Stimulated activated CD4-positive, alpha-beta T cell treated with anti-CD3 and anti-CD28 coated beads, Interleukin-2, amount 100 ng/mL, for 24 hours (primary cell): ENCODE measurements at places on chromosomes 5 and 9.

GRCh38 chr5:107673039-107673367 lies 2.3 kb upstream of the EFNA5 start:
- no peak for DNase-seq

GRCh38 chr5:139788294-139788910 lies 7.2 kb upstream of the PSD2 start:
- no peak for DNase-seq

DNA sequence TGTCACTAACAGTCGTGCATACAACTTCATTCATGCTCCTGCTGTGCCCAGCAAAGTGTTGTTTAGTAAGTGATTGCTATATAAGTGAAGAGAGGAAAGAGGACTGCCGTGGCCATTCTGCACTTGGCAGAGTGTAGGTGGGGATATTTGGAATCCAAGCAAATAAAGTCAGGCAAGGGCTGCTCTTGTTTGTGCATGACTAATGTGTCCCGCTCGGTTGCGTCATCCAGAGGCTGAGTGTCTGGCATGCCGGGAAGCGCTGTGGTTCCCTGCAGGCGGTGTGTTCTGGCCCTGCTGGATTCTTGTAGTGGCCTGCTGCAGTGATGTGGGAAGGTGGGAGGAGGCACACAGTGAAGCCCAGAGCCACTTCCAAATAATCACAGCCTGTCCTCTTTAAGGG lies 136.9 kb upstream of the ANKH start:
- no peak for DNase-seq

- no peak for DNase-seq
Measured at GRCh38 chr5:40171971-40172370, 507.7 kb upstream of the PTGER4 start.

- no peak for DNase-seq
Measured at GRCh38 chr9:78014776-78015175, 16.8 kb downstream of the GNAQ start.

DNA sequence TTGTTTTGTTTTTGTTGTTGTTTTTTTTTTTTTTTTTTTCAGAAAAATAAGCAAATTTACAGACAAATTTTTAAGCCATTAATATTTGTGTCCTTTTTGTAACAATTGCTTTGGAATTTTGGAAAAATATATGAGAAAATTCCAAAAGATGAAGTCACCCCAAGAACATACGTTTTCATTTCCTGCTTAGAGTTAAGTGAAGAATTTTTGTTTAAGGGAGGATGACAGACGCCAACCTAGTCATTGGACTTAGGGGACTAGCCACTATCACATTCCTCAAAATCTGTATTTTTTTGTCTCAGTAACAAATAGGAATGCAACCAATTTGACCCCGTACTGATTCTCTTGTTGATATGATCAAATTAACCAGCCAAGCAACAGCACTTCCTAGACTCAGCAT lies 433.9 kb upstream of the SLC30A5 start:
- no peak for DNase-seq

DNA sequence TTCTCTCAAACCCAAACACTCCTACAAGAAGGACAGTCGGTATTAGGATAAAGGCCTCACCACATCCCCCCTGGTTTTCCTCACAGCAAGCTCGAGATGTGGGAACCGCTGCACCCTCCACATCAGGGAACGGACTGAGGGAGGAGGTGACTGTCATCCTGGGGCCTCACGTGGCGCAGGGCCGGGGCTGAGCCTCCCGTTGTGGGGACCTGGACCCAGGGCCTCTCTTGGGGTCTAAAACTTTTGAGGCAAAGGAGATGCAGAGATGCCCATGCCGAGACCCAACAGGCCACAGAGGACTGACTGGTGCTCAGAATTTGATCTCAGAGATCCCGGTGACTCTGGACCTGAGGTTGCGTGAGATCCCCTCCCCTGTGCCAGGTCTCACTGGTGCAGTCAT lies 72.7 kb downstream of the MRPL36 start:
- no peak for DNase-seq

- peak; percentile 87 for DNase-seq
Measured at GRCh38 chr9:107340920-107341632, 58.0 kb downstream of the RAD23B start.

DNA sequence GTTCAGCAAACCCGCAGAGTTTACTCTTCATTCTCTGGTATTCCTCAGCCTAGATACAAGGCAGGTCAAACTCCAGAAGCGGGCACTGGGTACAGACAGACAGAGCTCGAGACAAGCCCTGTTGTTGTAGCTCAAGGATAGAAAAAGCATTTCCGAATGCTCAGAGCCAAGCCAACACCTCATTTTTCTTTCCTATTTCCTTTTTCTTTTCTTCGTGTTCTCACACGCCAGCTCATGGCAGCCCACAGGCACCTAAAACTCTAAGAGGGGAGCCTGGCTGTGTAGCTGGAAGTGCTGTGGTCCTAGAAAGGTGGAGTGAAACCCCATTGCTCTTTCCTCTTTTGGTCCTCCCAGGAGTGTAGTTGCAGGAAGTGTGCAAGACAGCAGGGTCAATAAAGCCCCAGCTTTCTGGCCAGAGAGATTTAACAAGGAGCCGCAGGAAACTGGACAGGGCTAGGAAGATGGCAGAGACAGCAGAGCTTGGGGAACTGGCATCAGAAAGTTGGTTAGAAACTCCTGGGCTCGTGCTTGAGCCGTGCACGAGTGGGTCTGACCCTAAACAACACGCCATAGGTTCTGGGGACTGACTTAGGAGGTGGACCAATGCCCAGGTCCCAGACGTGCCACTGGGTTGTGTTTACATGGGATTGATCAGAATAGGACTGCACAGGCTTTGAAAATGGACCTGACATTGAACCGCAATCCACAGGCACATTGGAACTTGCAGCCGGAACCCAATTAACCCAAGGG lies 41.6 kb downstream of the ADAMTS2 start:
- DNase-seq, result no peak

GRCh38 chr9:124124729-124125650 lies 113.4 kb downstream of the LHX2 start:
- no peak for DNase-seq

GRCh38 chr5:54254482-54255198 lies 55.7 kb downstream of the ARL15 start:
- no peak for DNase-seq

DNA sequence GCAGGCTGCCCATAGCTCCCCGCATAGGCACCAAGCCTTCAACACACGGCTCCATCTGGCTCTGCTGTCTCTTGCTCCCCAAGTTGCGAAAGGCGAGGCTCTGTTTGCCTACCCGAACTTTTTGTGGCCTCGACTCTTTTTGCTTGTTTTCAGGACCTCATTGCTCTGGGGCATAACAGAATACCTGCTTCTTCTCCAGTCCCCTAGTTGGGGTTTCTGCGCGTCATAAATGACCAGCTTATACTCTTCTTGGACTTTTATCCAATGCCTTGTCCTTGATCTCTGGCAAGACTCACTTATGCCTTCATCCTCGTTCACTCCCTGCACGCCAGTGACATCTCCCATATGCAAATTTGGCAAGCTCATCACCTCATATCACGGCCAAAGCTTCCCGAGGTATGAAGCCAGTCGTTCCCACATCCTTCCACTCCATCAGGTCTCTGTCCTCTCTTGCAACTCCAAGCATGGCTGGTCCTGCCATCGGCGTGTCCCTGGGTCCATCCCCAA lies 238.8 kb upstream of the ADAMTS16 start:
- DNase-seq, result no peak

DNA sequence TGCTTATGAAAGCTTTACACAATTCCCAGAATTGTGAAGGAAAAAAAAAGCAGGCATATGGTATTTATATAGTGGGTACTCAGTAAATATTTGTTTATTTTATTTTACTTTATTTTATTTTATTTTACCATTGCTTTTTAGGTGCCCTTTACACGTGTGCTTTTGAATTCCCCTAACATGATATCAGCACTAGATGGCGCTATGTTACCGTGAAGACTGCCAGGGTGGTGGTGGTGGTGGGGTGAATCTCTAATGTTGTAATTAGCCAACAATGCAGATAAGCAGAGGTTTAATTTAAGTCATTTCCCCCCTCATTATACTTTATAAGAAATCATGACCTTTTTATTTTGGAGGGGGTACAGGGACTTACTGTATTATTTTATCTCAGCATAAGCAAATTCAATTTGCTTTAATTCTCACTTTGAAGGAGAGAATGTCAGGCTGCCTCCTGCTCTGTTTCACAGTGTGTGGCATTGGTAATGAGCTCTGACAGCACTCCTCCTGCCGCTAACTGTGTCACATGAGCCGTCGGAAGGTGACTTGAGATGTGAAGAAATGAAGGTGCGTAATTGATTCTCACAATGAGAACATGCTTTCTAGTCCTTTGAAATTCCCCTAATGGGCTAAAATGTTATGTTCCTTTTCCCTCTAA lies 165.6 kb downstream of the YTHDC2 start:
- DNase-seq, result peak; percentile 8

DNA sequence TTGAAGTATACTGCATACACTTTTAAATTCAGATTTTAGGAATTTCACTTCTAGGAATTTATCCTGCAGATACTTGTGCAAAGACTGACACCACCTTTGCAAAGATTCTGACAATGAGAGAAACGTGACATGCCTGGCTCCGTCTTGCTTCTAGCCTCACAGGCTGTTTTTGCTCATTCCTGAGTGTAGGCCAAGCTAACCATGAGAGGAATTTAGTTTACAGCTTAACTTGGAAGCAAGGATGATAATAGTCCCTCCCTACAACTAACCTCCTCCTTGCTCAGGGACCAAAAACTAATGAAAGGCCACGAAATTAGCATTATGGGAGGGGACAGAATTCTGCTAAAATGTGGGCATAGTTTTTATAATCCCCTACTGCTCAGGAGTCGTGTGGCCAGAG lies 31.1 kb downstream of the C5orf22 start:
- DNase-seq, result no peak

- no peak for DNase-seq
Measured at GRCh38 chr9:18421391-18421790, 52.6 kb upstream of the ADAMTSL1 start.

DNA sequence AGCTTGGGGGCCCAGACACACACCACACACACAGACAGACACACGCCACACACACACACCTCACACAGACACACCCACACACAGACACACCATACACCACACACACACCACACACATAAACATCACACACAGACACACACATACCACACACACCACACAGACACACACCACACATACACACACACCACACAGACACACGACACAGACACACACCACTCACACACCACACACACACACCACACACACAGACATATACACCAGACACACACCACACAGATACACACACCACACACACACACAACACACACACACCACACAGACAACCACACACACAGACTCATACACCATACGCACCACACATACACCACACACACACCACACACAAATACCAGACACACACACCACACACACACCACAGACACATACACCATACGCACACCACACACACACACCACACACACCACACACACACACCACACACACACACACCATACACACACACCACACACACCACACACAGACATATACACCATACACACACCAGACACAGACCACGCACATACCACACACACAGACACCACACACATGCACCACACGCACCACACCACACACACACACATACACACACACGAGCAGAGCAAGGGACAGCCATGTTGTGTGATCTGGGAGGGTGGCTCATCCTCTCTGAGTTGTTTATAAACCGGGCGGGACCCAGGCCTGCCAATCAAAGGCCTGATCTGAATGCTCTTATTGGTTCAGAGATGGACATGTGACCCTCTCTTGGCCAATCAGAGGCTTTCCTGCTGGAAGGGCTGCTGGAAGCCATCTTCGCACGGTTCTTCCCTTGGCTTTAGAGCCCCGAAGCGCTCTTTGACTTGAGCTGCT lies 148.3 kb downstream of the GAPVD1 start:
- DNase-seq, result peak; percentile 58
